ENCODE measurements at places on chromosomes 7 and 10. TPM values are rescaled to one million over a fixed set of nuclear protein-coding genes. Genes with fewer than 3 reads are reported as not detected.

GPR15LG gene
- polyA plus RNA-seq: not detected

SFTPD gene
- 0.23 TPM for polyA plus RNA-seq

- DNase-seq: no peak
Observed at GRCh38 chr10:63593576-63593975, 72.4 kb downstream of the REEP3 start.

- DNase-seq: no peak
Observed at GRCh38 chr10:97336006-97336405, 1.5 kb upstream of the FRAT2 start.

GRCh38 chr10:133238466-133238804 lies 780 bp downstream of the VENTX start:
- DNase-seq: no peak

- no peak for DNase-seq
Observed at GRCh38 chr10:104329735-104330134, 8.5 kb downstream of the ITPRIP start.

DNA sequence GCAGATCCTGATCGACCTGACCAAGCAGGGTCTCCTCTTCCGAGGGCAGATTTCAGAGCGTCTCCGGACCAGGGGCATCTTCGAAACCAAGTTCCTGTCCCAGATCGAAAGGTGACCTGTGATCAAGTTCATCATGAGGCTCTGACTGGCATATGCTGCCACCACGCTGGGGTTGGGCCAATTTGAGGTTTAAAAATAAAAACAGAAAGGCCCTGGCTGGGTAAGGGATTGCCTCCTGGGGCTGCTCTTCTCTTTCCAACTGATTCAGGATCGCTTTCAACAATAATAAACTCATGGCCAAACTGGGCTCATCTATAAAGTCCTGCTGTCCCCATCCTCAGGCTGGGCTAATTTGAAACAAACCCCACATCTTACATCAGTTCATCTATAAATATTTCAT lies 17.1 kb upstream of the HK1 start:
- no peak for DNase-seq

- no peak for DNase-seq
Observed at GRCh38 chr10:95266674-95267095, 24.1 kb downstream of the PDLIM1 start.

All from right cardiac atrium (tissue), 5 donors.